ENCODE measurements at places on chromosomes 12 and 14.

- no peak for DNase-seq
These were observed 25.9 kb downstream of the TRIM9 start for GRCh38 chr14:51069055-51069454.

DNA sequence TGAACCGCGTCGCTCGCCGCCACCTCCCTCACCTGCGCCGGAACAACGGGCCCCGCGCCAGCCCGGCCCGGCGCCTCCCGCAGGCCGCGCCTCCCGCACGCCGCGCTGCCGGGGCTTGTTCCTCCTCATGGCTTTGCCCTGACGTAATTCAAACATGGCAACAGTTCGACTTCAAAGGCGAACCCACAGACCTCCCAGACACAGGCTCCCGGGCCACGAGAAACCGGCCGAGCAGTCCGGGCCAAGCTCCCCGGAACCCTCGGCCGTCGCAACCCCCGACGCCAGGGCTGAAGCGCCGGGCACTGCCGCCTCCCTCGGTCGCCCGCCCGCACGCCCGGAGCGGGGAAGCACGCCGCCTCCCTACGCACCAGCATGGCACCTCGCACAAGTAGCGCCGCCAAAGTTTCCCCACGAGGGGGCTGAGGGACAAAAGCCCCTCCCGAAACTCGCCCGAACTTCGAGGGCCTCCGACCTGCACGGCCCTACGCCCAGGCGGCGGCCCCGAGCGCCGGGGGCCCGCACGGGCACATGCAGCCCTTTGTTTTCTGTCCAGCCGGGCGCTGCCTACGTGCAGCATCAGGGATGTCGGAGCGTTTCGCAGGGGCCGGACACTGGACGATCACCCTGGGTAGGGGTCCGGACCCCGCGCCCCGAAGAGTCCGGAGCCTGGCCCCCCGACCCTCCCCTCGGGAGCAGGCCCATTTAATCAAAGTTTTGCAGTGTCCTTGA lies 1.7 kb downstream of the SINHCAF start:
- DNase-seq: peak; percentile 15

DNA sequence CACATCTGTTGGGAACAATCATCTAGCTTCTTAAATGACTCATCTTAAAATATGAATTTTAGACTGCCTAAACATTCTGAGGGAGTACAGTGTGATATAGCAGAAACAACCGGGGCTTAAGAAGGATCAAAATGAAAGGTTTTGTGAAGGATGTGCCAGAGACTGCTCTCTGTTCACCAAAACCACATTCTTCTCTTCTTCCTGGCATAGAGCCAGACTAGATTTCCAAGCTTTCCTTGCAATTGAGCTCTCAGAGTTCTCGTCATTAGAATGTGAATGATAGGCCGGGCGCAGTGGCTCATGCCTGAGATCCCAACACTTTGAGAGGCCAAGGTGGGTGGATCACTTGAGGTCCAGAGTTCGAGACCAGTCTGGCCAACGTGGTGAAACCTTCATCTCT lies 94.5 kb downstream of the LRRIQ1 start:
- no peak for DNase-seq

DNA sequence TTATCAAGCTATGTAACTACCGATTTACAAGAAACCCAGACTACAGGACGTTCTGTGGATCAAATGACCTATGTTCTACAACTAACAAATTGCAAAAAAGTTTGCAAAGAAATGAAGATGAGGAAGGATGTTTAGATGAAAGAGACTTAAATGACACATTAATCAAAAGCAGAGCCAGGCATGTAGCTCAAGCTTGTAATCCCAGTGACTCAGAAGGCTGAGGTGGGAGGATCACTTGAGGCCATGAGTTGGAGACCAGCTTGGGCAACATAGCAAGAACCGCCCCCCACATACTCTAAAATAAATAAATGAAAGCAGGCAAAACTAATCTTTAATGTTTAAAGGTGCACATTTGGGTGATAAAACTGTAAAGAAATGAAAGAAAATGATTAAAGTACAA lies 331.9 kb downstream of the BTG1 start:
- DNase-seq: no peak

GRCh38 chr12:128807161-128807724 lies 16.5 kb downstream of the SLC15A4 start:
- no peak for DNase-seq

DNA sequence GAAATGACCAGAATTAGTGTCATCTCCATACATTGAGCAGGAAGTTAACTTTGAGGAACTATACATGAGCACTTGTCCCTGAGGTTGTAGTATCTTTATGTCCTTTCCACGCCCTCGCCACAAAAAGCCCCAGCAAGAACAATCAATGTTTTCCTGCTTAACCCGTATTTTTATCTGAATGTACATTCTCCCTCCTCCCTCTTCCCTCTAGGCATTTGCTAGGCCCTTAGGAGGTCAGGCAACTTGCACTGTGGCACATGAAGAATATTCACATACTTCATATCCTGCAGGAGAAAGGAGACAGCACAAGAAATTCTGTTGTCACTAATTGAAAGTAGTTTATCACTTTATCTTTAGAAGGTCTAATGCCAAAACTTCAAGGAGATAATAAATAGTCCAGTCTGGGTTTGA lies 18.1 kb upstream of the DUSP6 start:
- no peak for DNase-seq

DNA sequence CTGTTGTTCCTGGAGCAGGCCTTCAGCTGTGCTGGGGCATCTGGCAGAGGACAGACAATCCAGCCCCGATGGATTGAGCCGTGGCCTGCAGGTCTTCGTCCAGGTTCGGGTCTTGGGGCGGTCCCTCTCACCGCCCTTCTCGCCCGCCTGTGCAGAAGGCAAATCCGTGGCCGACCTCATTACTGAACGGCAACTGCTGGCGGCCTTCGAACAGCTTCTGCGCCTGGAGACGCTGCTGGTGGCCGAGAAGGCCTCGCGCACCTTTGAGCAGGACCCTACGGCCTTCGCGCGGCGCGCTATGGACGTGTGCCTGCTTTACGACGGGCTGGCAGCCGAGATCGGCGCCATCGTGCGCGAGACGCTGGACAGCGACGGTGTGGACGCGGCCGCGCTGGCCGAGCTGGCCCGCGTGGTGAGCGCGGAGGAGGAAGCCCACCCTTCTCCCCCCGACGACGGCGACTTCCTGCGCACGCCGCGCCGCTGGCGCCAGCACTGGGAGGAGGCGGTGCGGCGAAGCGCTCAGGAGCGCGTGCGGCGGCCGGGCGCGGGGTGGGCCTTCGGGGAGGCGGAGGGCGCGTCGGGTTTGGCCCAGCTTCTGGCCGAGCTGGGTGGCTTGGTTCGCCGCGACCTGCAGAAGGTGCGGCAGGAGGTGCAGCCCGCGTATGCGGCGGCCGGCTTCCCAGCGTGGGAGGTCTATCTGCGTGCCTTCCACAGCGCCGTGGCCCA lies 7.6 kb downstream of the EXOC3L4 start:
- DNase-seq: no peak

Measured in NCI-H510A (cell line).